Stimulated activated CD8-positive, alpha-beta memory T cell treated with anti-CD3 and anti-CD28 coated beads, Interleukin-2, amount 100 ng/mL, for 48 hours (primary cell): ENCODE measurements at places on chromosomes 11 and 22.
A peak's percentile ranks its signal among the peaks of the same experiment; 100 is the strongest.

- no peak for DNase-seq
These were observed 19.0 kb upstream of the OR9Q1 start for GRCh38 chr11:58004664-58005063.

DNA sequence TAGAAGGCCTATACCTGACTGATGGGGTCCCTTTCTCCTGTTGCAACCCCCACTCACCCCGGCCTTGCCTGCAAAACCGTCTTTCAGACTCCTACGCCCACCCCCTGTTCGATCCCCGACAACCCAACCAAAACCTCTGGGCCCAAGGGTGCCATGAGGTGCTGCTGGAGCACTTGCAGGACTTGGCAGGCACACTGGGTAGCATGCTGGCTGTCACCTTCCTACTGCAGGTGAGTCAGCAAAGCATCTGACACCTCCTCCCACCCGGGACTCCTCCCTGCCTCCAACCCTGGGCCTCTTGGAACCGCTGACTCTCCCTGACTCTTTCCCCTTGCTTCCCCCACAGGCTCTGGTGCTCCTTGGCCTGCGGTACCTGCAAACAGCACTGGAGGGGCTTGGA, 1.2 kb downstream of the ROM1 start:
- DNase-seq: peak; percentile 32

GRCh38 chr22:41909310-41910049, 5.4 kb downstream of the SHISA8 start:
- DNase-seq: no peak

DNA sequence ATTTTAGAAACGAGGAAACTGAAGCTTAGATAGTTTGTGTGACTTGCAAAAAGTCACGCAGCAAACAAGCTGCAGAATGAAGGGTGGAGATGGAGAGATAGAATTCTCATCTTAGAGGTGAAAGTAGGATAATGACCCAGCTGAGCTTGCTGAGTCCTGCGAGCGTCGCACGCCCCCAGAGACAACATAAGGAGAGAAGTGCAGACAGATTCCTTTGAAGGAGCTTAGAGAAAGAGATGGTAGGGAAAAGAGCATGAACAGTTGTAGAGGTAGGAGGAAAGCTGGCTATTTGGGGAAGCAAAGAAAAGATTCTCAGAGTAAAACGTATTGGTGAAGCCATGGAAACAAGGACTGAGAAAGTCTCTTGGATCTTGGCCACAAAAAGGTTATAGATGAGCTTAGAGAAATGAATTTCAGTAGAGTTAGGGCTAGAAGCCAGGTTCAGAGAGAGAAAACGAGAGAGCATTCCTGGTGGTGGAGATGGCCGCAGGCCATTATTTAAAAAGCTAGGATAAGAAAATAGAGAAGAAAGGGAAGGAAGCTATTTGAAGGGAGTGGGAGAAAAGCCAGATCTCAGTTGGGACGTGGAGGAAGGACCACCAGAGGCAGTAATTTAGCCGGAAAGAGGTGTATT, 44.8 kb downstream of the FAM83F start:
- no peak for DNase-seq

DNA sequence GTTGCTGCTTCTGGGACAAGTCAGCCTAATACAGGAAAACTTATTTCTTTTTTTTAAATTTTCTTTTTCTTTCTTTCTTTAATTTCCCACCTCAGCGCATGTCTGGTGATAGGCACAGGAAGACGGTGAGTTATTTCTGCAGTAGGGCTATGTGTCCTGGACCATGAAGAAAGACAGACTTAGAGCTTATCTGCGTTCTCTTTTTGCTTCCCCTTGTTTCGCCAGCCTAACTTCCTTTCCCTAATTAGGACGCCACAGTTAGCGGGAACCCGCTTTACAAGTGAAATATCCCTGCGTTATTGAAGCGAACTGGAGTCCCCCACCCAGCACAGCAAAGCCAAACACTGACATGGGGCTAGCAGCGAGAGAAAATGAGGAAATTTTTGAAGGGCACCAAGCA, 8.6 kb downstream of the OR6M1 start:
- DNase-seq: no peak

DNA sequence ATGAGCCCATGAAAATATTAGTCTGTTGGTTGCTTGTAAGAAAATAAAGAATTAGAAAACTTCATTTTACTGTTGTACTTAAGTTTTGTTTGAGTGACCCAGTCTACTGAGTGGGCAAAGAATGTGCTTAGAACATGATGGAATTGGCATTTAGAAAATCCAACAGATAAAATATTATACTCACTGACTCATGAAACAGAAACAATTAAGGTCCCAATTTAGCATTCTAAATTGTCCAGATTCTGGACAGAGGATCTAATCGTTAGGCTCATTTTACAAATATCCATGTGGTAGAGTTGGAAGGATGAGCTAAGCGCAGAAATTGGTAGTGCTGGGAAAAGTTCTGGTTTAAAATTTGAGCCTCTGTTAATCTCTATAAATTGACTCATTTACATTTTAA, 45.4 kb downstream of the METTL15 start:
- DNase-seq: no peak

DNA sequence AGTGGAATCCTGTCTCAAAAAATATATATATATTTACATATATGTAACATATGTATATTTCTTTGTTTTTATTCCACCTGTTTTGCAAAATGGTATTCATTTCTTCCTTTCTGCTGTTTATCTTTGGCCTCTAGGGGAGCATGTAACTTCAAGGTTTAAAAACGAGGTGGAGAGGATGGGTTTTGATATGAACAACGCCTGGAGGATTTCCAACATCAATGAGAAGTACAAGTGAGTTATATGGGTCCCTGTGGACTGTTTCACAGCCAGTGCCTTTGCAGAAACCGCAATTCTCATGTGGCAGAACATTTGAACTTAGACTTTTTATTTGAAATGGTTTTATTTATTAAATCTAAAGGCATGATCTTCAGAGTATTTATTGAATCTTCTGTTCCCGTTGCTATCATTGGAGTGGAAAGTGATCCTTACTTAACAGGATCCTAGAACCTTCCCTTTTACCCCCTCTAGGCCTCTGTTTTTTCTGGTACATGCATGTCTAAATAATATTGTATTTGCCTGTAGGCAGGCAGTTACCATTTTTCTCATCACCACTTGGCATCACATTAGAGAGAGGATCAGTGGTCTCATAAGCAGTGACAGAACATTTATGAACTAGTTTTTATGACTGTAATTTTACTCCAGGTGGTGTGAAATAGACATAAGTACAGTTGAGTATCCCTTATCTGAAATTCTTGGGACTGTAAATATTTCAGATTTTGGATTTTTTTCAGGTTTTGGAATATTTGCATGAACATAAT, 81.5 kb upstream of the HORMAD2 start:
- no peak for DNase-seq

DNA sequence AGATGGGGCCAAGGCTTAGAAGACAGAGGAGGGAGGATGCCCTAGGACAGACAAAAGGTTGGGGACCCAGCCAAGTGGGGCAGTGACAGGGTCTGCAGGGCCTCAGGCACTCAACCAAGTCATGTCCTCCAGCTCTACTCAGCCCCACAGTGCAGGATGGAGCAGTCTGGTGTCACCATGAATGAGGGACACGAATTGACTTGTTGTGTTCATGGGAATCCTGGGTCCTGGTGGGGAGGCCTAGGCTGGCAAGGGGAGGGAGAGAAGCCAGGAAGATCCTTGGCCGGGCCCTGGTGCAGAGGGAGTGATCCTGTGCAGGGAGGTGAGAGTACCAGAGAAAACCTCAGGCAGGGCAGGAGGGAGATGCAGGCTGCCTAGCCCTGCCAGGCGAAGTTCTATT, 12.0 kb downstream of the P2RY6 start:
- no peak for DNase-seq

DNA sequence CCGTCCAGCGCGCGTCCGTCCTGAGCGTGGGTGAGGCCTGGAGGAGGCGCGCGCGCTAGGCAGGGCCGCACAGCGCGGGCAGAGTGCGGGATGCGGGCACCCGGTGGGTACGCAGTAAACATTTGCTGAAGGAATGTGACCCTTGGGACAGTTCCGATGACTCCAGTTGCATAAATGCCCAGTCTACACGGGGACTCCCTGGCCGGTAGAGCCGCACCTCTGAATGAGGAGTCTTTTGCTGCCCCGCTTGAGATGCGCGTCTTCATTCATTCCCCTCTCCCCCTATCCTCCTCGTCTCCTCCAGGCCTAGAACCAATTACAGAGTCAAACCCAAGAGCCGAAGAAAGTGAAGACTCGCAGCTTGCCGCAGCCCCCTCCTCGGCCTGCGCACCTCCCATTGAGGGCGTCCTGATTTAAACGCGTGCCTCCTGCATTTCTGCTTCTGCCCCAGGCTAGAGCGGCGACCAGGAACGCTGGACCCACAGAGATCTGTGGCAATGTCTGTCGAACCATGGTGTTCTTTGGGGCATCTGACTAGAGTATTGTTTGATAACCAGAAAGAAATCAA, 729 bp upstream of the CHKB start:
- DNase-seq: no peak

- no peak for DNase-seq
These were observed 28.2 kb downstream of the TBX1 start for GRCh38 chr22:19788661-19789225.

GRCh38 chr22:22683668-22684361, 39.4 kb downstream of the GGTLC2 start:
- DNase-seq: no peak

GRCh38 chr22:37817705-37818408, 5.3 kb upstream of the GALR3 start:
- peak; percentile 76 for DNase-seq

- DNase-seq: no peak
These were observed 1.8 kb upstream of the MUC15 start for GRCh38 chr11:26573896-26574295.

- DNase-seq: no peak
These were observed 85.5 kb downstream of the AMBRA1 start for GRCh38 chr11:46508360-46508759.

DNA sequence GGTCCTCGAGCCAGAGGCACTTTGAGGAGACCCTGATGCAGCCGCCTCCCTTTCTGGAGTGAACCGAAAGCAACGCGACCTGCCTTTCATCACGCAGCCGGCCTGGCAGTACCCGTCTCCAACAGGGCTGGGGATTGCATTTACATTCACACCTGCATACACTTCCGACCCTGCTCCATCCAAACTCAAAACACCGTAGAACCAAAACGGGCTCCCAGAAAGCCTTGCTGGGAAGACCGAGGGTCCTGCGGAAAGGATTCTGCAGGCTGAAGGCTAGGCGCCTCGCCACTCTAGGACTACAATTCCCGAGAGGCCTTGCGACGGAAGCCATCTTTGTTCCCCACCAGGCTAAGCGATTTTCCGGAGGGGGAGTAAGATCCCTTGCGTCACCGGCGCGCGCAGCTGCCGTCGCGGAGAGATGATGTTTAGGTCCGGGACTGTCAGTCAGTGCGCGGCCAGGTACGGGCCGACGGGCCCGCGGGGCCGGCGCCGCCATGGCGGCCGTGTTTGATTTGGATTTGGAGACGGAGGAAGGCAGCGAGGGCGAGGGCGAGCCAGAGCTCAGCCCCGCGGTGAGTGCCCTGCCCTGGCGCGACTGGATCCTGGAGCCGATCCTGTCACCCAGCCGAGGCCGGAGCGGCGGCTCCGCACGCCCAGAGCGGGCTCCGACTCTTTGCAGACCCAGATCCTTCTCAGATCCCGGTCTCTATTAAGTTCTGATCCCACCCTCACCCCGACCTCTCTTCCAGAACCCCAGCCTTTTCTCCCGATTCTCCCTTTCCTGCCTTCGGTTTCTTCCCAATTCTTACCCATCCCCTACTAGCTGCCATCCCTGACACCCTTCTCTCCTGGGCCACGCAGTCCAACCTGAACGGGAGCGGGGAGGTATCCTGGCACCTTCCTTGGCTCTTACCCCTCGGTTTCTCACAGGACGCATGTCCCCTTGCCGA, at the start of gene RPS6KB2:
Gene RPS6KB2 (plus strand): TSS at position 443 of the 950 bp plus-strand sequence. CDS start 52 bp downstream, at position 495.
- DNase-seq: peak; percentile 98

- no peak for DNase-seq
These were observed 6.7 kb downstream of the SUSD2 start for GRCh38 chr22:24187731-24188644.

DNA sequence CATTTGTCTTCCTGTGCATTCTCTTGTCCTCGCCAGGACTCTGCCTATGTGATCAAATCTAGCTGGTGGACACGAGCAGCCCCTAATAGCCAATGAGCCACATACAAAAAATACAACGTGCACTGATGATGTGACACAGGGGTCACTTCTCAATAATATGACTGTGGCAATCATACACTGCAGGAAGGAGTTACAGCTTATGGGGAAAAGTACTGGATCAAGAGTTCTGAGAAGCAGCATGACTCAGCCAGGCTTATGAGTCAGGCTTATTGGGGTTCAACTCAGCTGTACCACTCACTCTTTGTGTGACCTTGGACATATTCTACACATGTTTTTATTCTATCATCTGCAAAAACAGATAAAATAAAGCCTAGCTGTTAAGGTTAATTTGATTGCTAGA, 889.4 kb upstream of the TENM4 start:
- DNase-seq: no peak

DNA sequence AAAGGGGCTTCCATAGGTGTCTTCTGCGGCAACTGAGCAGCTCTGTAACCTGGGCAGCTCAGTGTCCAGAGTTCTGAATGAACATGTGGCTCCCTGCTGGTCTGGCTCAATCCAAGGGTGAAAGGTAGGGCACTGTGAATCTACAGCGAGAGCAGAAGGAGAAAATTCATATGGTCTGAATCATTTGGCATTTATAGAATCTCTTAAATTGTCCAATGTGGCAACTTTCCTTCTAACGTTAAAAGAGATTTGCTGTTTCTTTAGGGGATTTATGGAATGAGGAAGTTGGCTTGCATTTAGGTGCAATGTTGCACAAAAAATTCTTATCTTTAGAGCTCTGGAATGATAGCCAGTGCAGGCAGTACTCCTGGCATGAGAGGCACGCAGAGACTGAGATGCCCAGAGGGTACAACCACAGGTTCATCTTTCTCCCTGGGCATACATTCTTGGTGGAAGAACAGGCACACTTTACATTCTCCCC, 17.0 kb downstream of the ATXN10 start:
- DNase-seq: no peak

DNA sequence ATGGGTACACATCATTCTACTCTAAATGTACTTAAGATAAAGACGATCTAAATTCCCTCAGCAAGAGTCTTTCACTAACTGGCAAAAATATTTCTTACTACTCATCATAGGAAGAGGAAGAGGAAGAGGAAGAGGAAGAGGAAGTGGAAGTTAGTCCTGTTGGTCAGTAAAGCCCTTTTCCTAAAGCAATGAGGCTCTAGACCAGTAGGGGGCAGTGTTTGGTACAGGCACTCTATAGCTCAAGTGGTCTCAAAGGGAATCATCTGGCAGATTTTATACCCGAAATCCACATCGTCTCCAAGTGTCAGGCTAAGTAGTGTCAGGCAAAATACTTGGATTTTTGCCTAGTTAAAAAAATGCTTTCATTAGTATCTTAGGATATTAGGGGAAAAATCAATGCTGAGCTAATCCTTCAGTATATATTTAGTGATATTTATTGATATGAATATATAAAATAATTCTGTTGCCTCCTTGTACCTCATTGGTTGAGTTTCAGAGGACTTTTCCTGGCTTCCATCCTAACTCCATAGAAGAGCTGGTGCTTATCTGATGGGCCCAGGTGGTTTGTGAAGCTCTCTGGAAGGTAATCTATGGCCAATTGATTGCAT, 7.7 kb downstream of the BLID start:
- DNase-seq: no peak

GRCh38 chr22:50014655-50015401, 2.3 kb upstream of the IL17REL start:
- DNase-seq: no peak

GRCh38 chr22:50224071-50224470, 20.8 kb downstream of the TUBGCP6 start:
- DNase-seq: no peak
